Heart right ventricle (tissue), 16 donors: ENCODE measurements at places on chromosomes 16 and 17. TPM values are rescaled to one million over a fixed set of nuclear protein-coding genes. Genes with fewer than 3 reads are reported as not detected.

GRCh38 chr17:55584055-55584685, 72.9 kb upstream of the SMIM36 start:
- H3K27me3 ChIP-seq = no peaks in the 10 kb centered on the region
- H3K4me3 ChIP-seq = no peak overlapping the region
- no peak overlapping the region for H3K27ac ChIP-seq
- no peak for DNase-seq
- H3K36me3 ChIP-seq = no peaks in the 10 kb centered on the region
- no peaks in the 10 kb centered on the region for H3K4me1 ChIP-seq

- H3K36me3 ChIP-seq = no peaks in the 10 kb centered on the region
- H3K4me1 ChIP-seq = no peaks in the 10 kb centered on the region
- H3K27ac ChIP-seq = no peak overlapping the region
- H3K4me3 ChIP-seq = no peak overlapping the region
Observed at GRCh38 chr16:55710466-55710865, 54.7 kb downstream of the SLC6A2 start.

GRCh38 chr17:17606416-17607000, 15.0 kb upstream of the PEMT start:
- H3K36me3 ChIP-seq = no peaks in the 10 kb centered on the region
- H3K27me3 ChIP-seq = no peaks in the 10 kb centered on the region
- DNase-seq = no peak
- H3K4me1 ChIP-seq = peaks cover 11% of the 10 kb centered on the region
- no peak overlapping the region for H3K27ac ChIP-seq

- H3K27ac ChIP-seq = no peak overlapping the region
- no peak overlapping the region for H3K4me3 ChIP-seq
- no peaks in the 10 kb centered on the region for H3K27me3 ChIP-seq
- H3K36me3 ChIP-seq = no peaks in the 10 kb centered on the region
Observed at GRCh38 chr17:9307313-9307998, 268.2 kb downstream of the STX8 start.

Gene SLC38A8
- 1.2 TPM for total RNA-seq

DNA sequence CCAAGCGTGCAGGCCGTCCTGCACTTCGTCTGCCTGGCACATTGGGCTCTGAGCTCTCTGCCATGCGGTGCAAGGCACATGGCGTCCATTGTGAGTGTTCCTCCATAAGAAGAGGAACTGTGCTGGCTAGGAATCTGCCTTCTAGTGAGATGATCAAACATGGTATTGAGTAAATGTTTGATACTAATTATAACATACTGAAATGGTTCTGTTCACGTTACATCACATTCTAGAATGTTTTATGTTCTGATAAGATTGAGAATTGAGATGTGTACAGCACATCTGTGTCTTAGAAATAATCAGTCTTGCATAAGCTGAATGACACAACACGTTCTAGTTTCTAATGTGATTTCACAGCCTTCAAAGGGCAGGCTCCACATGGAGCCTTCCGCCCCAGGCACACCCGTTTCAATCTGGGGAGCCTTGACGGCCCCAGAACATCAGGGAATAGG, 42.9 kb downstream of the USP10 start:
- peaks cover 57% of the 10 kb centered on the region for H3K4me1 ChIP-seq
- no peak for DNase-seq
- no peaks in the 10 kb centered on the region for H3K27me3 ChIP-seq
- H3K27ac ChIP-seq = no peak overlapping the region
- no peaks in the 10 kb centered on the region for H3K36me3 ChIP-seq

DNA sequence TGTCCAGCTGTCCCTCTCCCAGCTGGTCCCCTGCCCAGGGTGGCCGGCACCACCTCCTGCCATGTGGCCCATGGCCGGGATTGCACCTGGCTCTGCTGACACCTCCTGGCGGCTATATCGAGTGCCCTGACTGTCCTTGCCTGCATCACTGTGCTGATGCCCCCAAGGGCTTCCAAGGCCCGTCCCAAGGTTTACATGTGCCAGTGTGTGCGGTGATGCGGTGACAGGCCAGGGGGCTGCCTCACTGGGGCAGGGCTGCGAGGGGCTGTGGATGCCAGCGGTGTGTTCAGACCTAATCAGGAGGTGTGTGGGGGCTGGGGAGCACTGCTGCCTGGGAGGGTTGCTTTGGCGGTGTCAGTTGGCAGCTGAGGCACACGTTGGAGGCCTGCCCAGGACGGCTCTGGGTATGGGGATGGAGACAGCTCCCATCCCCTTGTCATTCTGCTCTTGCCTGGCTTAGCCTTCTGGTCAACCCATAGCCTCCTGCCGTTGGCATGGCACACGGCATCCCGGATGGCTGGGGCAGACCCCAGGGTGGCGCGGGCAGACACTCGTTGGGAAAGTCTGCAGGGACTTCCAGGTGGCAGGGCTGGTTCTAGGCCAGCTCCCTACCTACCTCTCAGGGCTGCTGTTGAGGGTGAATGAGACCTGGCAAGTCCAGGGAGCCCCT, 5.5 kb downstream of the MAP2K3 start:
- DNase-seq = peak; percentile 85
- peaks cover 75% of the 10 kb centered on the region for H3K4me1 ChIP-seq
- peaks cover 9% of the 10 kb centered on the region for H3K36me3 ChIP-seq

DNA sequence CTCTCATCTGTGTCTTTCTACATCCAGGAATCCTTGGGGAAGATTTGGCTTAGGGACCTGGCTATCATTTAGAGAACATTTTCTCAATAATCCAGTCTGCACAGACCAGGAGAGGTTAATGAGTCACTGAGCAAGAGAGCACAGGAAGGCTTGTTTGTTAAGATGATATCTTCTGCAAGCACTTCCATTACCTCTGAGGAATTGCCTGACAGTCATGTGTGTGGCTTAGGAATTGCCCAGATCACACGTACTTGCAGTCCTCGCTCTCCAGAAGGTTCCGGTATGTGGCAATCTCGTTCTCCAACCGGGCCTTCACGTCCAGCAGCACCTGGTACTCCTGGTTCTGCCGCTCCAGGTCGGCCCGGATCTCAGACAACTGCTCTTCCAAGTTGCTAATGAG, 3.3 kb downstream of the KRT37 start:
- H3K4me3 ChIP-seq = no peak overlapping the region
- H3K4me1 ChIP-seq = peaks cover 3% of the 10 kb centered on the region
- no peak for DNase-seq
- H3K36me3 ChIP-seq = no peaks in the 10 kb centered on the region
- H3K27ac ChIP-seq = no peak overlapping the region

Gene SULT1A2
- total RNA-seq = 0.24 TPM

Gene PRAC2
- not detected for total RNA-seq

DNA sequence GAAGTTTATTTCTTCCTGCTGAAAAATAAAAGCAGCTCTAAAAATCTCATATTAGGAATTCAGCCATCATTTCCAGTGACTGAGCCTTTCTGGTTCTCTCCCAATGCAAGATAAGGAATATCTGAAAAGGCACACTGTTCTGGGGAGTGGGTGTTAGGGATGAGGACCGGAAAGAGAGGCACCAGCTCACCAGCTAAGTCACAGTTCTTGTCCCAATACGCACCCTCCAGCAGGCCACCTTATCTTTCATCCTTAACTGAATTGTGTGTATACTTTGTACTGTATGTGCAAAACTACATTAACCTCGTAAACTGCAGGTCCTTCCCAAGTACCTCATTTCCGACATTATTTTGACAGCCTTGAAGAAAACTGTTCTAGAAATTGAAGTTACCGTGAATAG, 11.0 kb downstream of the AMFR start:
- H3K27ac ChIP-seq = no peak overlapping the region
- no peak overlapping the region for H3K4me3 ChIP-seq
- no peak for DNase-seq
- H3K4me1 ChIP-seq = peaks cover 6% of the 10 kb centered on the region

Gene GAST
- not detected for total RNA-seq

DNA sequence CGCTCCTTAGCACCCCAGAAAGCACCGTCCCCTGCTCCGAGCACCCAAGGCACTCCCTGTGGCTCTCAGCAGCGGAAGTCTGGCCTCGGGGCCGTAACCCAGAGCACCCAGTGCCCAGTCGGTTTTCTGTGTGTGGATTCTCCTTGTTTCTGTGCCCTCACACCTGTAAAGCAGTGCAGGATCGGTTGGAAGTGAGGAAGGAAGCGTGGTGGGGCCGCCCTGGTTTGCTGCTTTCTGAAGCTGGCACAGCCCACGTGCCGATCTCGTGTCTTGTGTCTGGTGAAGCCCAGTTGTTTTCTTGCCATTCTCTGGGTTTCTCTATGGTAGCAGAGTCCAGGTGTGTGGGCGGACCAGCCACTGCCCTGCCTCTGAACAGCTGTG, 3.7 kb downstream of the ACSF3 start:
- peaks cover 3% of the 10 kb centered on the region for H3K27me3 ChIP-seq
- DNase-seq = no peak
- peaks cover 24% of the 10 kb centered on the region for H3K4me1 ChIP-seq
- no peak overlapping the region for H3K27ac ChIP-seq
- H3K4me3 ChIP-seq = no peak overlapping the region

Gene PRR14
- total RNA-seq = 9.9 TPM

Gene ORAI3
- total RNA-seq = 7.8 TPM

- peaks cover 10% of the 10 kb centered on the region for H3K4me1 ChIP-seq
- no peak for DNase-seq
- peak overlapping the region; percentile 43 for H3K27ac ChIP-seq
- no peaks in the 10 kb centered on the region for H3K27me3 ChIP-seq
- no peak overlapping the region for H3K4me3 ChIP-seq
Observed at GRCh38 chr17:40284085-40284713, 3.5 kb upstream of the CDC6 start.

DNA sequence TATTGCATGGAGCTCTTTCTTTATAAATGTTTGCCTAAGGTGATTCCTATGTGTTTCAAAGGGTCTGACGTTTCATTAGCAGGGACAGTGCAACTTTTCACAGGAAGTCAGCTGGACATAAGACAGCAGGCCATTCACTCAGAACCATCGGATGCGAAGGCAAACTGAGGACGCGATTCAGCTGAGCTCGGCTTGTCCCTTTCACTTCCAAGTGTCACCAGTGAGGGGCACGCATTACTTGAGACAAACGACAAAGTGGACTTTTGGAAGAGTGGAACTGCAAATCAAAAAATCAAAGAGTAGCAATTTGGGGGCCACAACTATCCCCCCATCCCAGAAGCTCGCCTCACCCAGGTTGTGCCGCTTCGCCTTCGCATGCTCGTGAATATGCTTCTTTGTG, 14.6 kb downstream of the USP22 start:
- no peaks in the 10 kb centered on the region for H3K36me3 ChIP-seq
- no peak overlapping the region for H3K27ac ChIP-seq
- H3K27me3 ChIP-seq = no peaks in the 10 kb centered on the region
- DNase-seq = no peak
- no peak overlapping the region for H3K4me3 ChIP-seq

DNA sequence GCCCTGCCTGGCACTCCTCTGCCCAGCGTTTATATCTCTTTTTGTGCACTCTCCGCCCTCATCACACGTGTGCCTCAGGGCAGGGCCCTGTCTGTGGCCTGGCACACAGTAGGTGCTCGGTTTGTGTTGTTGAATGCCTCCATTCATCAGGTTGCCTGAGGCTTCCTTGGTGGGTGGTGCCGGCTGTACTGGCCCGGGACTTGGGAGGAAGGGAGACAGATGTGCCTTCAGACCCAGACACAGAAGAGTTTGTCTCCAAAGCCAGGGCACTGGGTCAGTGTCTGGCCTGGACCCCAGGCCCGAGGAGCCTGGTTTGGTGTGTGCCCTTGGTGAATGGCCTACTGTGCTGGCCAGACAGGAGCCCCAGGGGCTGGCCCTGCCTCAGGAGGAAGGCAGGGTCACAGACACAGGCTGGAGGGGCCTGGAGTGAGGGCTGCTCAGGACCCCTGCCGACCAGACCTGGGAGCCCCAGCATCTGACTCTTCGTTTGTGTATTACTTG, 71.6 kb downstream of the RAI1 start:
- peak overlapping the region; percentile 76 for H3K27ac ChIP-seq
- peak overlapping the region; percentile 37 for H3K4me3 ChIP-seq
- H3K4me1 ChIP-seq = peaks cover 89% of the 10 kb centered on the region
- DNase-seq = no peak
- H3K27me3 ChIP-seq = no peaks in the 10 kb centered on the region

Gene MMP15
- 38.2 TPM for total RNA-seq

DNA sequence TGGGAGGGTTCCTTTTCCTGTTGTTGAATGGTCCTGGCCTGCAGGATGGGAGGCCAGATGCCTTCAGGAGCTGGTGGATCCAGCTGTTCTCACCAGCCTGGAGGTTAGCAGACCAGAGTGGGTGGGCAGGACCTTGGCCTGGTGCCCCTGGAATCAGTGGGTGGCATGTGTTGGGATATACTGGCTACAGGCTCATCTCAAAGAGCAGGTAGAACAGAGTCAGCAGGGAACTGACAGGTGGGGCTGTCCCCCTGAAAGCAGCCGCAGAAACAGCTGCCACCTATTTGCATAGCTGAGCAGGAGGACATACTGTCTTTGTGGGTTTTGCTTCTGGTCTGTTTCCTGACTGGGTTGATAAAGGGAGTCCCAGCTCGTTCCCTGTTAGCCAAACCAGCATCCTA, 144.1 kb downstream of the RAB11FIP4 start:
- H3K27me3 ChIP-seq = no peaks in the 10 kb centered on the region
- H3K4me1 ChIP-seq = no peaks in the 10 kb centered on the region
- no peak overlapping the region for H3K4me3 ChIP-seq
- no peaks in the 10 kb centered on the region for H3K36me3 ChIP-seq
- H3K27ac ChIP-seq = no peak overlapping the region

GRCh38 chr16:20925751-20926150, 25.2 kb downstream of the LYRM1 start:
- no peak for DNase-seq
- H3K4me3 ChIP-seq = no peak overlapping the region
- peaks cover 5% of the 10 kb centered on the region for H3K4me1 ChIP-seq
- no peak overlapping the region for H3K27ac ChIP-seq
- no peaks in the 10 kb centered on the region for H3K36me3 ChIP-seq

Gene OTOP3
- not detected for total RNA-seq

DNA sequence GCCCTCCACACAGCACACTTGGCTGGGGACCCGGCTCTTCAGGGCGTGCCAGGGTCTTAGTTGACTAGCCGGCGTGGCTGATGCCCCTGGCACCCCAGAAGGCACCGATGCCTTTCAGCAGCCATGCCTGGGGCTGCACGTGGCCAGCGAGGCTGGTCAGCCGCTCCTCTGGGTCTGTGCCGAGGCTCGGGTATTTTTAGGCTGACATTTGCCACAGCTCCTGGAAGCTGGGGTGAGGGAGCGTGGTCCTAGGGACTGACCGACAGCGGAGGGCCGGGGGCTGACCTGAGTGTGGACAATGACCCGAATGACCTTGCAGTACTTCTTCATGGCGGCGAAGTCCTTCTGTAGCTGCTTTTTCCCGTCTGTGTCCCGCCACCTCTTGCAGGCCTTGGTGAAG, 3.9 kb downstream of the RPL3L start:
- DNase-seq = peak; percentile 65
- H3K36me3 ChIP-seq = no peaks in the 10 kb centered on the region
- no peaks in the 10 kb centered on the region for H3K27me3 ChIP-seq
- H3K4me3 ChIP-seq = no peak overlapping the region

GRCh38 chr17:79023886-79024771, at the start of gene C1QTNF1:
Gene C1QTNF1 (plus strand): TSS chr17:79024169. CDS start chr17:79043969, 19,800 bp downstream.
- DNase-seq = peak; percentile 72
- peak within 1 kb of the TSS; percentile 79 for H3K4me3 ChIP-seq
- H3K27me3 ChIP-seq = peaks cover 79% of the 10 kb centered on the region
- no peaks in the 10 kb centered on the region for H3K36me3 ChIP-seq

Gene NAA60
- total RNA-seq = 36.6 TPM

Gene MYH2
- 0.18 TPM for total RNA-seq

GRCh38 chr16:2537451-2538379, at the start of gene PDPK1:
Gene PDPK1 (plus strand): TSS chr16:2538021. CDS start chr16:2538113, 92 bp downstream.
- peak within 1 kb of the TSS; percentile 75 for H3K4me3 ChIP-seq
- DNase-seq = peak; percentile 95
